ENCODE measurements at places on chromosomes 11 and 22. TPM values are rescaled to one million over a fixed set of nuclear protein-coding genes. Genes with fewer than 3 reads are reported as not detected.

Gene CNIH2
- total RNA-seq: 1.7 TPM

Gene OR4A5
- total RNA-seq: not detected

Gene PRG3
- not detected for total RNA-seq

DNA sequence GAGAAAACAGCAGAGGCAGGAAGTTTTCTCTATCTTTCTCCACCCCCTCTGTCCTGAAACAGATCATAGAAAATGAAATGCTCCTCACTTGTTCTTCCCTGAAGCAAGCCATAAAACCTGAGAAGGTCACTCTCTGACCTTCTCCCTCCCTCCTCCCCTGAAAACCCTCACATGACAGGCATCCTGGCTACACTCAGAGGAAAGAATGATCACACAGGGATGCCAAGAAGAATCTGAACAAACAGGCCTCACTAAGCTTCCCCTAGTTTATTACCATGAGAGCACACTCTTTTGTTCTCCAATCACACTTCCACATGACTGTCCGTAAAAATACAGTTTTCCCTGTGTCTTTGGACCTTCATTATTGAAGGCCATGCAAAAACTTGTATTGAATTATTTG, 300.1 kb downstream of the BUD13 start:
- H3K27me3 ChIP-seq: peaks cover 3% of the 10 kb centered on the region
- no peak for DNase-seq
- H3K27ac ChIP-seq: no peak overlapping the region
- no peaks in the 10 kb centered on the region for H3K4me1 ChIP-seq

DNA sequence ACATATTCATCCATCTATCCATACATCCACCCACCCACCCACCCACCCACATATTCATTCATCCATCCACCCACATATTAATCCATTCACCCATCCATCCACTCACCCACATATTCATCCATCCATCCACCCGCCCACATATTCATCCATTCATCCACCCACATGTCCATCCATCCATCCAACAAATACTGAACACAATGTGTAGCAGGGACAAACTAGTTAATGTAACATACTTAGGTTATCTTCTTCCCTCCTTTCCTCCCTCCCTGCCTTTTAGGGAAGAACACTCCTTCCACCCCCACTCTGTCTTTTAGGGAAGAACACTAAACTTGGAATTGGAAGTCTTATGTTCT, 39.4 kb downstream of the MCM5 start:
- no peak for DNase-seq
- peaks cover 31% of the 10 kb centered on the region for H3K36me3 ChIP-seq
- no peaks in the 10 kb centered on the region for H3K27me3 ChIP-seq

DNA sequence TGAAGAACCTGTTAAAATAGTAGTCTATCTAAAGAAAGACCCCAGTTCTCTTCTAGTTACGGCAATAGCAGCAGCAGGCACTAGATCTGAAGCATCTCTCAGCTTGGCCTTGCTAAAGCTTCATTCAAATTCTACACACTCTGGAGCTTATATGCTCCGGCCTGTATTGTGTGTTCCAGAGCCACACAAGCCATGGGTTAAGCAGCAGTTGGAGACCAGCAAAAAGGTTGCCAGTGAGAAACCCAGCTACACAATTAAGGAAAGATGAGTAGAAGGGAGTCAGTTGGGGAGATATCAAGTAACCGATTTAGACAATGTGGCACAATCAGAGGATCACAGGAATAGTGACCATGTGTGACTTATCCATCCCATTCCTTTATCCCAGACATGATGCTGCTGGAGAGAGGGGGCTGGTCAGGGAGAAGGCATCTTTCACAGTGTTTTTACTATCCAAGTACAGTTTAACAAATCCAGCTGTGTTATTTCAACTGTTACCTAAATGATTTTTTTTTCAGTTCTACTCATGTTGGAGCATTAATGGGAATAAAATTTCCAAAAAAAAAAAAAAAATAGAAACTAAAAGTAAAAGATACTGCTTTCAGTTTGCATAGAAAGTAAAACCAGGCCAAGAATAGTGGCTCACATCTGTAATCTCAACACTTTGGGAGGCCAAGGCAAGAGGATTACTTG, 41.0 kb downstream of the PAX6 start:
- no peaks in the 10 kb centered on the region for H3K36me3 ChIP-seq
- no peaks in the 10 kb centered on the region for H3K27me3 ChIP-seq
- H3K27ac ChIP-seq: no peak overlapping the region
- no peak for DNase-seq
- no peak overlapping the region for H3K4me3 ChIP-seq
- no peaks in the 10 kb centered on the region for H3K4me1 ChIP-seq

- no peaks in the 10 kb centered on the region for H3K36me3 ChIP-seq
- peaks cover 60% of the 10 kb centered on the region for H3K4me1 ChIP-seq
- H3K27me3 ChIP-seq: peaks cover 19% of the 10 kb centered on the region
Measured at GRCh38 chr11:115222218-115222862, 281.9 kb downstream of the CADM1 start.

GRCh38 chr11:79045800-79046304, 395.0 kb downstream of the TENM4 start:
- H3K27me3 ChIP-seq: no peaks in the 10 kb centered on the region
- H3K4me3 ChIP-seq: no peak overlapping the region
- no peaks in the 10 kb centered on the region for H3K36me3 ChIP-seq
- no peak for DNase-seq
- H3K27ac ChIP-seq: no peak overlapping the region

DNA sequence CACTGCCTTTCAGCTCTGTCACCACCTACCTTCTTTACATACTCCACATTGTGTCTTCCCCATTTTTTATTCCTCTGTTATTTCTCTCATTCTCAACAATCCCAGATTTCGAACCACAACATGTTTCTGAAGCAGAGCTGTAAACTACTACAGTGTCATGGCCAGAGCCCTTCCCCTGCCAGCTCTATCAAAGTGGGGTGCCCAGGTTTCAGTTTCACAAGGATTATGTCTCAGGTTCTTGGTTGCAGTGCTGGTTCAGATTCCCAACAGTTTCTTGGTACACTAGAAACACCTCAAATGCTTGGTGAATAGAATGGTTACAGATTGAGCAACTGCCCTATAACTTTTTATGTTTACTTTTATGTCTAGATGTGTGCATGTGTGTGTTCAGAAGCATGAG, 172.7 kb upstream of the MTNR1B start:
- H3K36me3 ChIP-seq: no peaks in the 10 kb centered on the region
- H3K4me3 ChIP-seq: no peak overlapping the region
- no peaks in the 10 kb centered on the region for H3K4me1 ChIP-seq
- no peak for DNase-seq

GRCh38 chr11:3942956-3943497, 87.6 kb downstream of the STIM1 start:
- H3K36me3 ChIP-seq: peaks cover 28% of the 10 kb centered on the region
- H3K27me3 ChIP-seq: no peaks in the 10 kb centered on the region
- peak overlapping the region; percentile 86 for H3K27ac ChIP-seq
- H3K4me1 ChIP-seq: peaks cover 84% of the 10 kb centered on the region
- DNase-seq: no peak

DNA sequence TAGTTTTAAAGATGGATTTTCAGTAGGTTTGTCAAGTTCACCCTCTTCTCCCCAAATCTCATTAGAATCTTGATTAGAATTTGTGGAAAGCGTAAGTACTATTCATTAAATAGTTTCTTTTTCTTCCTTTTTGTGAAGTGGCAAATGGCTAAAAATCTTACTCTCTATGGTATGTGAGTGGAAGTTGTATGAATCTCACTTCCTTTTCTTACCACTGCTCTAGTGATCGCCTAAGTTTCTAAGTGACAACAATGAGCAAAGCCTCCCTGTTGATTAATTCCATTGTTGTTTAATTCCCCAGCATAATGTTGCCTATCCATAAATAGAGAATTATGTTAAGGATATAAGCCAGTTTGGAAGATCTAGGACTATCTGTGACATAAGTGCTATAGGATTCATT, 82.7 kb downstream of the PGR start:
- H3K4me1 ChIP-seq: no peaks in the 10 kb centered on the region
- no peak overlapping the region for H3K4me3 ChIP-seq

DNA sequence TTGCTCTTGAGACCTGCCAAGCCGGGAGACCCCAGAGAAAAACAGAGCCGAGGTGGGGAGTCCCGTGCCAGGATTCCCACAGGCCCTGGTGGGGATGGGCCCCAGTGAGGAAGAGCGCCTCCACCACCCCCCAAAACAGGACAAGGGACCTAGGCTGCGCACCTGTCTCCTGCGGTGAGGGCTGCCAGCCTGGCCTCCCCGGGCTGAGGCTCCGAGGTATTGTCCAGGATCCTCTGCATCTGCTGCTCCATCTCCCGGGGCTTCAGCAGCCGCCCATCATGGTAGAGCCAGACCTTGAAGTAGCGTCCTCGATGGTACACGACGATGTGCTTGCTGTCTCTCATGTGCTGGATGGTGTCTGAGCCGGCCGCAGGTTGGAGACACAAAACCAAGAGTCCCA, 33.3 kb upstream of the TESMIN start:
- H3K36me3 ChIP-seq: peaks cover 4% of the 10 kb centered on the region
- no peaks in the 10 kb centered on the region for H3K27me3 ChIP-seq
- H3K4me3 ChIP-seq: no peak overlapping the region
- H3K27ac ChIP-seq: no peak overlapping the region

Data from activated T-helper 1 cell treated with anti-CD3 and anti-CD28 coated beads, Interleukin-12 subunit alpha, Interleukin-12 subunit beta, Interleukin-2, Interleukin-4 antibody, amounts not matched to agents 30 ng/mL and 10 ng/mL and 1 ng/mL, durations not matched to agents 14 hours and 24 hours and 36 hours (primary cell).